Naive thymus-derived CD8-positive, alpha-beta T cell (primary cell): ENCODE measurements at places on chromosomes 11 and 22. TPM values are rescaled to one million over a fixed set of nuclear protein-coding genes. Genes with fewer than 3 reads are reported as not detected.

Gene FAM227A
- 0.96 TPM for total RNA-seq

Gene CRYAB
- total RNA-seq = not detected

DNA sequence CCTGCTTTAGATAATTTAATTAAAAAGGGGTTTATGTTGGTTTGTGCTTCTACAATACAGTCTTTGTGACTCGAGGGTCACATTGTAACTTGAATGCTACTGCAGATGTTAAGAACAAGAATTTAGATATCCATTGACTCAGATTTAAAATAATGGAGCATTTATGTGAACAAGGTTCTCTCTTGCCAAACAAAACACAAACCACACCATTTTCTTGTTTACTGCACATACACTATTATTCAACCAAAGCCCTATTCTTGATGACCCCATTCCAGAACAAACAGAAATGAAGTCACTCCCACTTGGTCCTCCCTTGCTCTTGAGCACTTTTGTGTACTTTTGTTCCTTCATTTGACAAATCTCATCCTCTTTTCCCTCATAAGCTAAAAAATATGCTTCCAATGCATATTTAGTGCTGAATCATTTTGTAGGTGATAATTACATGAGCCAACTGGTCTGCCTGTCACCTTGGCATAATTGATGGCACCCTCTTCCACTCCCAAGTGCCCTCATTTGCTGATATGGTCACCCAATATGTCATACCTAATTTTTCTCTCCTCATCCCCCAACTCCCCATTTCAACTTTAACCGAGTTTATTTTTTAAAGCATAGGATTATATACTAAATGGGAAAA lies 2.8 kb downstream of the C11orf71 start:
- DNase-seq = no peak

DNA sequence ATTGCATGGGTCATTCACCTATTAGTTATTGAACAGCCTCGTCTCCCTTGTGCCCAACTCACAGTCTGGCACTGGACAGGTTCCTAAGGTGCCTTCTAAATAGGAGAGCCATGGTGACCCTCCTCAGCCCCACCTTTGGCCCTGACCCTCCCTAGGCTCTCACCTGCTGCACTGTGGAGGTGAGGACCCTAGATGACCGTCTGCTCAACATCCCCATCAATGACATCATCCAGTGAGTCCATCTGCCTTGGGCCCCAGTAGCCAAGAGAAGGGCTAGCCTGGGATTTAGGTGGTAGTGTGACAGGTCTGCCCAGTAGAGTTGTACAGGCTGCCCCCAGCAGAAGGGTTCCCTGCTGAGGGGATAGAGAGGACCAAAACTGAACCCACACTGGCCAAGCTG lies 13.6 kb downstream of the UCP2 start:
- DNase-seq = no peak

- no peak for DNase-seq
These were observed 398.7 kb downstream of the BUD13 start for GRCh38 chr11:116374085-116374484.

DNA sequence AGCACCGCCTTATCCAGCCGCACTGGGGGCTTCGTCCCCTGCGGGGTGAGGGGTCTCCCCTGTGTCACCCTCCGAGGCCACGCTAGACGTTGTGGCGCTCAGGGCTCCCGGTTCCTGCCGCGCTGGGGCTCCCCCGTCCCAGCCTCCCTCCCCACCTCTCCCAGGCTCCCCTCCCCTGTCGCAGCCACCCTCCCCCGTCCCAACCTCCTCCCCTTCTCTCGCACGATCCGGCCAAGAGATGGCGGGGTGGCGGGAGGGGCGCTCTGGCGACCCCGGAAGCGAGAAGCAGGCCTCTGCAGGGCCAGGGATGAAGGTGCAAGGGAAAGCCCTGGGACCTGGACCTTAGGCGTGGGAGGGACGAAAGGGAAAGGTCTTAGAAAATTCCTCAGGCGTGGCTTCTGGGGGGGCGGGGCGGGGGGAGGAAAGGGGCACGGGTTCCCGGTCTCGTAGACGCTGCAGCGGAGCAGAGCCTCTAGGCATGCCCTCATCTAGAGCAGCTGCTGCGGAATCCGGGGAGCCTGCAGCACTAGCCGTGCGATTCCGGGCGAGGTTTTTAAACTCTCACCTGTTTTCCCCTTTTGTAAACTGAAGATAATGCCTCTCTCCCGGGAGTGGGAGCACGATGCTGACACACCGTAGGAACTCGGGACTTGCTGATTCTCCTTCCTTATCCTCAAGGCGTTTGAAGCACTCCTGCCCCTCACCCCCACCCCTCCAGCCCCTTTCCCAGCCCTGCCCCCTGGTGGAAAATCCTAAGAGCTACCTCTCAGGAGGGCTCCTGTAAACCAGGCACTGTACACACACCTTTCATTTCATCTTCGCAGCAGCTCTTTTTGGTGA lies 14.4 kb downstream of the KCNJ5 start:
- peak; percentile 43 for DNase-seq

DNA sequence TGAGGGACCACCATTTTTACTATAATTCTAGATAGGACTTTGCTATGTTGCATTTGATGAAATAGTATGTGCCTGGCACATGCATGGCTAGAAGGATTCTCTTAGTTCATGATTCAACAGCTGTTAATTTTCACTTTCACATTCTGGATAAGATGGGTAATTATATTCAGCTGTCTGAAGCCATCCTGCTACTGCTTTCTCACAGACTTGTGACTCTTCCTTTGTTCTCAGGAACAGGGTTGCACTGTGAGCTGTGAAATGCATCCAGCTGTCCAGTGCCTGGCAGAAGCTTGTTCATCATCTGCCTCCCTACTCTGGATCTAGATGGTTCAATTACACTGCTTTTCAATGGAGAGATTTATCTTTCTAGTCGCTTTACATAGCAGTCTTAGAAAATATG lies 610.1 kb upstream of the ANO5 start:
- no peak for DNase-seq

Gene RFPL2
- 0.81 TPM for total RNA-seq

Gene OR10D3
- total RNA-seq = not detected

Gene CABP7
- 0.11 TPM for total RNA-seq

Gene TNNT3
- 28.0 TPM for total RNA-seq

Gene CNGA4
- 0.70 TPM for total RNA-seq

DNA sequence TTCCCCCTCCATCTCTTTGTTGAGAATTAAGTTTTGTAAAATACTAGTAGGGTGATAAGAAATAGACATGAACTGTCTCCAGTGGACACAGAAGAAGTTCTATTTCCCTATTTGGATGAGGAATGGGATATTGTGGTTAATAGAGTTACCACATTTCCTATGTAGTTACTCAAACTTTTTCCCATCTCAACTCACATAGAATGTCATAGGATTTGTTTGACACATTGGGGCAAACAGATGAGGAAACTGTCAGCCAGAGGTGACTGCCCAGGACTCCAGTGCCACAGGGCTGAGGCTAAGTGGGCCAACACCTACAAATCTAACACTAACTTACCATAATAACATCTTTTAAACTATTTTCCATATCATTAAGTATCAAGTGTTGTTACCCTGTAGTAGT lies 58.3 kb downstream of the CCDC83 start:
- DNase-seq = no peak

DNA sequence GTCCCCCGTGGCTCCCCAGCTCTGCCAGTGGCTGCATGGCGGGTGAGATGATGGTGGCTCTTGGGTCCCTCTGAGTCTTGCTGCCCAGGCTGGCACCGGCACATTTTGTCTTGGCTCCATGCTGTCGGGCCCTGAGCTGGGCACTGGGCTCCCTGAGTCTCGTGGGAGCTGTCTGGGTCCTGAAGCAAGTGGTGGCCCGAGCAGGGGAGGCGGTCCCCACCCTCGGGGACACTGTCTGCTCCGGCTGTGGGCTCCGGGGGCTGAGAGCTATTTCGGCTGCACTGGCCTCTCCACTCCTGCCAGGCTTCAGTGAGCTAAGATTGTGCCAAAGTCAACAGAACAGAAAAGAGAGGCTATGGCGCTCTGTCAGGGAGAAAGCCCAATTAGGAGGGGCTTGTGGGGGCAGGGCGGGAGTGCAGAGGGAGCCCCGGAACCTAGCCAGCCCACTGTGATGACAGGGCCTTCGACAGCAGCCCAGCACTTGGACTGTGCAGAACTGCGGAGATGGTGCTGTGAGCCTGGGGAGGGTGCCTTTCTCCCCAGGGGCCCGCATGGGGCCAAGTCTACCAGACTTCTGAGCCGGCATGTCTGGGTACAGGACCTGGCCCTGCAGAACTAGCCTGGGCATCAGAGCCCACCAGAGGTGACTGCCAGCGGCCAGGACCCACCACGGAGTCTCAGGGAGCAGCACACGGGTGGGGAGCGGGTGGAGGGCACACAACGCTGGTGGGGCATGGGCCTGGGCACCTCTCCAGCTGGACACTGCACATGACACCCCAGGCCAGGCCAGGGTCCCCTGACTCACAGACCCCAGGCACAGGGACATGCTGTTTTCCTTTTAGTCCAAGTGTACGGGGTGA lies 38.0 kb downstream of the RTN4R start:
- no peak for DNase-seq

GRCh38 chr22:32684822-32685187 lies 116.7 kb upstream of the TIMP3 start:
- DNase-seq = no peak

GRCh38 chr22:27531782-27532530 lies 269.6 kb downstream of the MN1 start:
- no peak for DNase-seq

DNA sequence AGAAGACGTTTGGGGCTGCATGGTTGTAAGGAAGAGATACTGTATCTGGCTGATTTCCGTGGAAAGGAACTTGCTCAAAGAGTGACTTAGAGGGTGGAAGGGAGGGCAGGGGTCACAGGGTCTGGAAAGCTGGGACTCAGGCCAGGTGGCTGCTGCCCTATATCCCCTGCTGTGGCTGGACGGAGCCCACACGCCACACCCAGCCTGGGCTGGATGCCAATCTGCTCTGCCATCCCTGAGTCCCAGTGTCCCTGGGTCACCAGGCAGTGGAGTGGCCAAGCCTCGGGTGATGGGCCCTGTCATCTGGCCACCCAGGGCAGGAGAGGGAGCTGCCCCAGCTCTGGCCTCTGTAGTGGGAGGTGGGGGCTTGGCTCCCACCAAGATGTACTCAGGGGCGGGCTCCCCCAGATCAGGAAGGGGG lies 26.5 kb upstream of the KRTAP5-7 start:
- DNase-seq = no peak

Gene B3GAT3
- 83.8 TPM for total RNA-seq

DNA sequence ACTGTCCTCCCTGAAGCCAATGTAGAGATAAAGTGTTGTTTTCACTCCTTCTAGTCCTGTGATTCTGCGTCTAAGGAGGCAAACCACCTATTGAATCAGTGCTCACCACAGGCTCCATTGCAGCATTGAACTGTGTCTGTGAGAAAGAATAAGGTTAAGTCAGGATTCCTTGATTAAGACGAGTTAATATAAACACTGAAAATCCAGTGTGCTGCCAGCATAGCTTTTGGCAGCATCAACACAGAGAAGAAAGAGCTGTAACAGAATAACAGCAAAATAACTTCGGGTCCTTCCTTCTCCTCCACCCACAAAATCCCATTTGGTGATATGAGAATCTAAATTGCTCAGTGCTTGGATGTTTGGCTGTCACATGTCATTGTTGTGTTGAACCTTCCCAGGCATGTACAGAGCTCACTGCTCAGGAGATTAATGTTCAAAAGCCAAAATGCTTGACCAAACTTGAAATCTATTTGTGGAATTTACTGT lies 185.2 kb upstream of the DDI1 start:
- DNase-seq = no peak

GRCh38 chr22:47816121-47816862 lies 1053.8 kb downstream of the TBC1D22A start:
- no peak for DNase-seq

DNA sequence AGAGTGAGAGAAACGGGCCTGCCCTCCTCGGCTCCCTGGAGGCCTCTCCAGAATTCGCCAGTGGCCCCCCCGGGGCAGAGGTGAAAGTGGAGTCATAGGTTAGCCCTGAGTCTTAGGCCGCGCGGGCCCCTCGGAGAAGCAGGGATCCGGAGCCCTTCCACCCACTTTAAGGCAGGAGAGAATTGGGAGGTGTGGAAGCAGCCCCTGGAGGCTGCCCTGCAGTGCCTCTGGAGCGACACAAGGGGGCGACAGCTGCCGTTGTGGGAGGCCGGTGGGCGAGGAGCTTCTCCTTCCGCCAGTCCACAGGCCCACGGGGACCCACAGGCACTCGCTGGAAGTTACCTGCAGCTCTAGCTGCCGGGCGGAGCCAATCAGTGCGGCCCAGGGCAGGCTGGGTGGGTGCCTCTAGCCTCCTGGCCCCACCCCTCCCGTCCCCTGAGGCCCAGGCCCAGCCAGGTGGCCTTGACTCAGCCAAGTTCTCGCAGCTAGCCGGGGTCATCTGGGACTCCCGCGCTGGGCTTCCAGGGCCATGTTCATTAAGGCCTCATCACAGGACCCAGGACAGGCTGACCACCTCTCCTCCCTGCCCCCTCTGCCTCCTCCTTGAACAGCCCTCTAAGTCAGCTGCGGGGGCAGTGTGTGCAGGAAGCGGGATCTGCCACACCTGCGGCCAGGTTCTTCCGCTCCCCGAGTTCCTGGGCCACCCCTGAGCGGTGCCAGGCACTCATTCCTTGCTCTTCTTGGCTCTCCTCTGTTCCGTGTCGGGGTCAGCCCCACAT lies 5.0 kb downstream of the DGKZ start:
- peak; percentile 91 for DNase-seq

Gene KCNC1
- total RNA-seq = not detected

GRCh38 chr22:41382098-41382578 lies 396 bp downstream of the TEF start:
- peak; percentile 68 for DNase-seq

Gene OR10A3
- total RNA-seq = not detected

Gene IGLL1
- total RNA-seq = not detected

Gene NFAM1
- 0.23 TPM for total RNA-seq

GRCh38 chr11:59898650-59899049 lies 20.1 kb downstream of the OOSP3 start:
- no peak for DNase-seq

DNA sequence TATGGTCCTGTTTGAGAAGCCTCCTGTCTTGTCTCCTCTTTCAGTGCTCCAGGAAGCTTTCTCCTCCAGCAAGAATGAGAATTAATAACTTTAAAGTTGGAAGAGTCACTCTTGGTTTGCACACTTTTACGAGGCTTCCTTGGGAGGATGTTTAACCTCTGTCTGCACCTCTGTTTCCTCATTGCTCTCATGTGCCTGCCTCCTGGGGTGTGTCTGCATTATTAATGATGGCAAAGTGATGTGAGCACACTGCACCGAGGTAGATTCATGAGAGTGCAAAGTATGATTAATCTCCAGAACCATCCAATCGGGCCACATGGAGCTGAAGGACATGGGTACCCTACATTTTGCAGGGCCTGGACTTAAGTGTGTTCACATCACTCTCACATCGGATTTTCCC lies 73.5 kb upstream of the TENM4 start:
- DNase-seq = no peak

Gene GLB1L3
- total RNA-seq = 1.2 TPM

- no peak for DNase-seq
These were observed 63.8 kb upstream of the WNT7B start for GRCh38 chr22:46040471-46041465.

DNA sequence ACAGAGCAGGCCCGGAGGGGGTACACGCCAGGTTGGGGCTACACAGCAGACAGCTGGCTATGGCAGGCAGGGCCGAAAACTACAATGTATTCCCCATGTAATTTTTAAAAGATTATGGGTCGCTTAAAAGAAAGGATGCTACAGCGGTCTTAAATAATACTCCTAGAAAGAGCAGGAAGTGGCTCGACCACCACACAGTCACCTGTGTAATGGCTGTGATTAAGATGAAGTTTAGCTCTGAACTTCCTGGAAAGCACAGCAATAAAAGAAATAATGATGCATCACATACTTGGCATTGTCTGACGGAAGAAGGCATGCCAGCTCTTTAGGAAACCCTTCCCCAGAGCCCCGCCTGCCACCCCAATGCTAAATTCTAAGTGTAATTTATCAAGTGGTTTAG lies 32.6 kb downstream of the WNT11 start:
- DNase-seq = no peak

Gene CBLIF
- not detected for total RNA-seq
